Fibroblast of skin of right biceps (primary cell): ENCODE measurements at places on chromosomes 11 and 22.

DNA sequence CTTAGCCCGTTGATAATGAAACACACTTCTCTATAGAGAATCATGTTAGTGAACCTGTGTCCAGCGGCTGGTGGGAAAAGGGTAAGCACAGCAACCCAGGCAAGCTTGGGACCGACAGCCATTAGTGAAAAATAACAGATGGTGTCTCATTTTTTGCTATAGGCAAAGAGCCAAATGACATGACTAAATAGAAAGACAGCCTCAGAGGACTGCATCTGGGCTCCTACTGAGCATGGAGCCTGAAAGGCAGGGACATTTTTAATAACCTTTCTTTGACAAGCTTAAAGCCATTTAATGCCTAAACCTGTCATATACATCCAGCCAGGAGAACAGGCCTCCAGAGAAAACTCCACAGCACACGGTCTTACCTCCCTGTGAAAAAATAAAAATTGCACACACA, 67.0 kb downstream of the FANCF start:
- DNase-seq, result peak; percentile 60

GRCh38 chr22:27046086-27046485, 388.7 kb downstream of the MIAT start:
- no peak for DNase-seq

DNA sequence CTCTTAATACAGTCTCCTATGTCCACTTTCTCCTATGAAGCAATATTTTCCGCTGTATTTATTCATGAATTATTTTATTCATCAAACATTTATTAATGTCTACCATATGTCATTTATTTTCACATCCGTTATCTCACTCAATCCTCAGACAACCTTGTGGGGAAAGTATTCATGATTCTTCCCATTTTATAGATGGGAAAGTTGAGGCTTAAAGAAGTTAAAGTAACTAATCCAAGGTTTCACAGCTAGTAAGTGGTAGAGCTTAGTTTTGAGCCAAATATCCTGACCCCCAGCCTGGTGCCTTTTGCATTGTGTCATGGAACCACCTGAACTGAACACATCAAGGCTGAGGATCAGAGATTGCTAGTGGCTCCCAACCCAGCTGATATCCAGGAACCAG, 66.6 kb downstream of the ISX start:
- no peak for DNase-seq

- DNase-seq, result peak; percentile 75
These were observed 35.6 kb upstream of the ADORA2A start for GRCh38 chr22:24391836-24392217.

DNA sequence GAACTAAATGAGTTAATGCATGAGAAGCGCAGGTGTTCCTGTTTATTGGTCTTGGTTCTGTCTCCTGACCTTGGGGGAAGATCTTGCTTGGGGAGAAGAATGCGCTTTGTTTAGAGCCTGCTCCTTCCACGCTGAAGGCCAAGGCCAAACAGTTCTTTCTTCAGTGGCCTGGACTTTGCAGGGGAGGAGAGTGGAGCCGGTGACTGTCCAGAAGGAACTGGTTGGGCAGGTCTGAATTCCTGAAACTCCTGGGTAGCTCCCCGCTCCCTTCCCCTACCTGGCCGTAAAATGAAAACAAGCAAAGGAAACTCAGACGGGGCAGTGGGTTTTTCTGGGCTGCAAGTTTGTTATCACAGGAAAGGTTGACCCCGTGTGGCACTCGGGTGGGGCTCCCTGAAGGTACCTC, 3.6 kb downstream of the ARHGAP8 start:
- no peak for DNase-seq

- no peak for DNase-seq
These were observed 151.1 kb downstream of the METTL15 start for GRCh38 chr11:28259177-28259843.

- no peak for DNase-seq
These were observed 68.1 kb downstream of the LIF start for GRCh38 chr22:30178181-30179126.

DNA sequence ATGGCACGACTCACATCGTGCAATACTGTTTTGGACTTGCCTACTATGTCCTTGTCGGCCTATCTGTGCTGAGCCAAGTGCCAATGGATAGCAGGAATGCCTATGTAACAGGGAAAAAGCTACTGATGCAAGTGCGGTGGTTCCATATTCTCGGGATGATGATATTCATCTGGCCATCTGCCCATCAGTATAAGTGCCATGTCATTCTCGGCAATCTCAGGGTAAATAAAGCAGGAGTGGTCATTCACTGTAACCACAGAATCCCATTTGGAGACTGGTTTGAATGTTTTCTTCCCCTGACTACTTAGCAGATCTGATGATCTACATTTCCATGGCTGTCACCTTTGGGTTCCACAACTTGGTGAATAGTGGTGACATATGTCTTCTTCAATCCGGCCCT, 20.1 kb downstream of the OOSP3 start:
- no peak for DNase-seq

- no peak for DNase-seq
These were observed 106.6 kb downstream of the EMSY start for GRCh38 chr11:76551400-76551799.

GRCh38 chr11:15864026-15864805, 492.1 kb downstream of the SOX6 start:
- no peak for DNase-seq

DNA sequence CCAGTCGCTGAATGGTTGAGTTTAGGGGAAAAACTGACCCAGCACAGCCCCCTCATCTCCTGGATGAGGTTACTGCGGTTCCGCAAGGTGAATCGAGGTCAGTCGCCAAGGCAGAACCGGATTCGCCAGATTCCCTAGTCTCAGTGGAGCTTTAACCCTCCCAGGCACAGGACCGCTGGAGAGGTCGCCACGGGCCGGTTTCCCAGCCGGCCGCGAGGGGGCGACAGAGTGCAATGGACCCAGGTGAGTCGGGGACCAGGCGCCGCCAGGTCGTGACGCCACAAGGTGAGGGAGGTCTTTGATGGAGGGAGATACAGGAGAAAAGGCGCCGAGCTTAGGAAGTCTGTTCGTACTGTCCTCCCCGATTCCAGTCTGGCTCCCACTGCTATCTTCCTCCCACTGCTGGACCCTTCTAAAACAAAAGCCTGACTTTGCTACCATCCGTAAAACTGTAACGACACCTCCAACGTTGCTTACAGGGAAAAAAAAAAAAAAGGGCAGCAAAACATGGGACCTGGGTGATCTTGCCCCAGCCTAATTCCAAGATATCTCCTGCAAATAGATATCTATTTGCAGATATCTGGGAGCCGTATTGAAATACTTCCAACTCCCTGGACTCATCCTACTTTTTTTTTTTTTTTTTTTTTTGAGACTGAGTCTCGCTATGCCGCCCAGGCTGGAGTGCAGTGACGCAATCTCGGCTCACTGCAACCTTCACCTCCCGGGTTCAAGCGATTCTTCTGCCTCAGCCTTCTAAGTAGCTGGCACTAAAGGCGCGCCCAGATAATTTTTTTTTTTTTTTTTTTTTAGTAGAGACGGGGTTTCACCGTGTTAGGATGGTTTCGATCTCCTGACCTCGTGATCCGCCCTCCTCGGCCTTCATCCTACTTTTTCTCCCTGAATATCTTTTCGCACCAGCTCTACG, 1.4 kb upstream of the GGA1 start:
- DNase-seq, result peak; percentile 58

GRCh38 chr22:50498322-50498890, 9.1 kb downstream of the LMF2 start:
- DNase-seq, result peak; percentile 55

DNA sequence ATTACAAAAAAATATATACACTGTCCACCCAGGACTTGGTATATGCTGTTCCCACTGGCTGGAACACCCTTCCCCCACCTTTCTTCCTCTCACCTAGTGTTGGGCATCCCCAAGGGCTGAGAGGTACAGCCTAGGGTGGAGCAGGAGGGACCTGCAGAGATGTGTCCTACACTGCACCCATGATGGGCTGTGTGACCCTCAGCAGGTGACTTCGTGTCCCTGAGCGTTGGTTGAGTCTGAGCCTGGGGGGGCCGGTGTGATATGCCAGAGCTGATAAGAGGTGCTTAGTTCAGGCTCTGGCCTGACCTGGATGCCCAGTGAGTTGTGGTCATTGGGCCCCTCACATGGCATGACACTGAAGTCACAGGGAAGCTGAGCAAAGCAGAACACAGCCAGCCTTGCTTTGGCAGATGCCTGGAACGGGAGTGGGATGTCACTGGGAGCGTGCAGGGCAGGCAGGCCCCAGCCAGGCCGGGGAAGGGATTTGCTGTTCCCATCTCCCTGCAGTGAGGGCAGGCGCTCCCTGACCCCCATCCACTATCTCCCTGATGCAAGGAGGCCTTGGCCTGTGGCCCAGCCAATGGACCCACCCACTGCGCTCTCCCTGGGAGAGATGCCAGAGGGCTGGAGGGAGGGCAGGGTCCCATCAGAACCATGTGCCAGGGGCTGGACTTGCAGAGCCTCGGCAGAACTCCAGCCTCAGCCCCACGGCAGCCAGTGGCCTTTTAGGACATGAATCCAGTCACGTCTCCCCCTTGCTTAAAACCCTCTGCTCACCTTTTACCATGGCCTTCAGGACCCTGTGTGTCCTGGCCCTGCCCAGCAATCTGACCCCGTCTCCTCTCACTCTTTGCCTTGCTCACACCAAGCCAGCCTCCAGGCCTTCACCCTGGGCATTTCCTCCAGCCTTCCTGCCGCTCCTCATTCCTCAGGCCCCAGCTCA, 138.9 kb downstream of the MN1 start:
- no peak for DNase-seq

GRCh38 chr11:117457031-117457785, 129.6 kb downstream of the CEP164 start:
- no peak for DNase-seq

GRCh38 chr22:38735465-38736256, 20.1 kb downstream of the SUN2 start:
- no peak for DNase-seq

DNA sequence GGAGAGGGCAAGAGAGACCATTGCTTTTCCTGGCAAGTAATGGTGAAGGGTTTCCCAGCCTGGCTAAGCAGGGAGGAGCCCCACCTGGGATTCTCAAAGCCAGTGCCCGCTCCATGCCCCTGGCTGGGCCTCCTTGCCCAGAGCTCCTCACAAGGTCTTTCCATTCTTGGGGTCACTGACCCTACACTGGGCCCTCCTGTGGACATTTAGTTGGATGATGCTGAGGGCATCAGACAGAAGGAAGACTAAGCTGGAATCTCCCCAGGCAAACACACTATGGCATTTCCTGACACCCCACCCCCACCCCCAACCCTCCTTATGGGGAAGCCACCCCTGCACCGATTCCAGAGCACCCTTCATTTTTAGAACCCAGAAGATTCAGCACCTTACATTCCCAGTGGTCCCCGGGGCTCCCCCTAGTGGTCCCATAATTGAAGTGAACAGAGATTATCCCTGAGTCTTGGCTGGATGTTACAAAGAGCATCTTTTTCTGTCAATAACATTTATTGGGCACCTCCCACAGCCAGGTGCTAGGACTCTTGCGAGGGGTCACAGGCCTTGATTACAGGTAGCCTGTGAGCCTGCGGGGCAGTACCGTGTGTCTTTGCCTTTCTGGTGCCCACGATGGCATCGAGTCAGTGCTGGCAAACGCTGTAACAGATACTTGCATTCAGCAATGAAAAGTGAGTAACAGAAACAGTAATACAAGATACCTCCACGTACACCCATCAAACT, 548.5 kb downstream of the BUD13 start:
- DNase-seq, result peak; percentile 38

DNA sequence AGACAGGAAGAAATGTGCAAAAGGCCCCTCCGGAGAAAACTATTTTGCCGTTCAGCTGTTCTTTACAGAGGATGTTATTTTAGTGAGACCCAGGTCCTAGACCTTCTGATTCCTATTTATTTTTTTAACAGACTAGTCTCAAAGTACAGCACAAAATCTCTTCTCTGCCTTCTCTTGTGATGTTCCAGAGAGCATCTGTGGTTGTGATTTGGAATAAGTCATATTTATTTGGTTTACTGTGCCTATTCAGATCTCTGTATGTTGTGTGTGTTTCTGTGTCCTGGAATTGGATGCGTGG, 20.1 kb downstream of the LHFPL7 start:
- no peak for DNase-seq

- DNase-seq, result no peak
These were observed 123.8 kb upstream of the FGF3 start for GRCh38 chr11:69943066-69943465.

- peak; percentile 26 for DNase-seq
These were observed 112.4 kb downstream of the KCNC1 start for GRCh38 chr11:17846852-17847453.

DNA sequence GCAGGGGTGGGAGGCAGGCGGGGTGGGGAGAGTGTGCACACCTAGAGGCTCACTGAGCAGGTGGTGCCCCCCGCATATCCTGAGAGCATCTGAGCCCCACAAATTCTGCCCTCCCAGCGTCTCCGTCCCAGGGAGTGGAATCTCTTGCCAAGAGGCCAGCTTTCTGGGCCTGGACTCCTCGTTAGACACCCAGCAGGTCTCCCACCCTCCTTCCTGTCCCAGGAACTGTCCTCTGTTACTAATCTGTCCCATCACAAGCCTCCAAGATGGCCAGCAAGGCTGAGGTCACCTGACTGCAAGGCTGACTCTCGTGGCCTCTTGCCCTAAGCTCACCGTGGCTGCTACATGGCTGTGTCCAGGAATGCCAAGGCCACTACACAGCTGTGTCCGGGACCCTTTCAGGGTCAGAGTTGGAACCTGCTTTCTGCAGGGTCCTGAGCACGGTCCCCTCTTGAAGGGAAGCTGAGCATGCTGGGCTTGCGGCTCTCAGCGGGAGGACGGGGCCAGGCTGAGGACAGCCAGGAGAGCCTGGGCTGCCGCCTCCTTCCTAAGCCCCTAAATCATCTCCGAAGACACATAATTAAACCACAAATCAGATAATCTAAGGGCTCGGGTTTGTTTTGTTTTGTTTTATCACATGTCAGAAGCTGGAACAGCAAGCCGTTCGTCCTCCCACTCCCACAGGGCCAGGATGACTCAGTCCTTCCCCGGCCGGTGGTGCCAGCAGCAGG, 1327.3 kb downstream of the TBC1D22A start:
- peak; percentile 7 for DNase-seq

- DNase-seq, result peak; percentile 63
These were observed 114.1 kb upstream of the GRAMD1B start for GRCh38 chr11:123316003-123316402.

GRCh38 chr22:48318173-48318572, 1509.5 kb downstream of the BRD1 start:
- DNase-seq, result no peak

- DNase-seq, result no peak
These were observed 41.2 kb upstream of the MICAL2 start for GRCh38 chr11:12069066-12069676.

DNA sequence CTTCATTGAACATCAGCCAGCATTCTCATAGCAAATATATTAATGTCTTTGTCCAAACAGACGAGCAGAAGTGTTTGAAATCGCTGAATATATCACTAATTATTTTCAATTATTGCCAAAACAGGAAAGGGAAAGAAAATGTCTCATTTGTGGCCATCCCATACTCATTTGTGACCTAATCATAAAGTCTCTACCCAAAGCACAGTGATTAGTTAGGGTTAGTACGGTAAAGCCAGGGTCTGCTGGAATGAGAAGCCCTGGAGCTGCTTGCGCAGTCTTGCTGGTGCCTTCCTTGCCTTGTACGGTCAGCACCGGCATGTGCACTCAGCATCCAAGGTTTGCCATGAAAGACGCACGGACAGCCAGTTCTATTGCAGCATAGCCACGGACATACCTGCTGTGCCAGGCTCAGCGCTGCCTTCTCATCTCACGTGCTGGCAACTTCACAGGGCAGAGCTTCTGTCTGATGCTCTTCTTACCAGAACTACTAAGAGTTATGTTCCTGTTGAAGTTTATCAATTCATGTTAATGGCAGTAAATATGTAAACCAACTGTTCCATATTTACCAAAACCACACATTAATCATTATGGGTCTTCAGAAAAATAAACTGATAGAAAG, 74.7 kb upstream of the POU2AF2 start:
- DNase-seq, result no peak

GRCh38 chr22:46619240-46619829, 851 bp upstream of the GRAMD4 start:
- DNase-seq, result no peak
